Stimulated activated CD8-positive, alpha-beta memory T cell treated with anti-CD3 and anti-CD28 coated beads, Interleukin-4, amount 100 ng/mL, for 48 hours (primary cell): ENCODE measurements at places on chromosomes 3 and 15.

- no peak for DNase-seq
These were observed 677.5 kb downstream of the ZPLD1 start for GRCh38 chr3:103112273-103112672.

- no peak for DNase-seq
These were observed 33.5 kb upstream of the ACKR4 start for GRCh38 chr3:132563420-132564069.

- no peak for DNase-seq
These were observed 63.6 kb upstream of the RPL32 start for GRCh38 chr3:12904951-12905315.

DNA sequence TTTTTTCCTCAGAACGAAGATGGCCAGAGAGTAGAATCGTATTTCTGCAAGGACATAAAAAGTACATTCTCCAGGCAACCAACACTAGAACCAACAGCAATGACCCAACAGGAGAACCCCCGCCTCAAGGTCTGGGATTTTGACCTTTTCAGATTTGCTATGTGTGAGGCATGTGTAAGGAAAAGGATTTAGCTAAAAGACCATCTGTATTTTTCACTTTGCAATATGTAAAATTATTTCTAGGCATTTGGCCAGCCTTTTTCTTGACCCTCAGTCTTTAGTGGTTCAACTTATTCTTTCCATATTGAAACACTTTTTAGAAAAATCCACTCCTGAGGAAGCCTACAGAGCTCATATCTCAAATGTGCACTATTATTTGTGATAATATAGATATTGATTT lies 219.2 kb upstream of the GOLGA6L4 start:
- DNase-seq = no peak

- no peak for DNase-seq
These were observed 253.1 kb downstream of the NLGN1 start for GRCh38 chr3:173650596-173650995.

GRCh38 chr3:52393131-52393807 lies 51.6 kb downstream of the SEMA3G start:
- no peak for DNase-seq

DNA sequence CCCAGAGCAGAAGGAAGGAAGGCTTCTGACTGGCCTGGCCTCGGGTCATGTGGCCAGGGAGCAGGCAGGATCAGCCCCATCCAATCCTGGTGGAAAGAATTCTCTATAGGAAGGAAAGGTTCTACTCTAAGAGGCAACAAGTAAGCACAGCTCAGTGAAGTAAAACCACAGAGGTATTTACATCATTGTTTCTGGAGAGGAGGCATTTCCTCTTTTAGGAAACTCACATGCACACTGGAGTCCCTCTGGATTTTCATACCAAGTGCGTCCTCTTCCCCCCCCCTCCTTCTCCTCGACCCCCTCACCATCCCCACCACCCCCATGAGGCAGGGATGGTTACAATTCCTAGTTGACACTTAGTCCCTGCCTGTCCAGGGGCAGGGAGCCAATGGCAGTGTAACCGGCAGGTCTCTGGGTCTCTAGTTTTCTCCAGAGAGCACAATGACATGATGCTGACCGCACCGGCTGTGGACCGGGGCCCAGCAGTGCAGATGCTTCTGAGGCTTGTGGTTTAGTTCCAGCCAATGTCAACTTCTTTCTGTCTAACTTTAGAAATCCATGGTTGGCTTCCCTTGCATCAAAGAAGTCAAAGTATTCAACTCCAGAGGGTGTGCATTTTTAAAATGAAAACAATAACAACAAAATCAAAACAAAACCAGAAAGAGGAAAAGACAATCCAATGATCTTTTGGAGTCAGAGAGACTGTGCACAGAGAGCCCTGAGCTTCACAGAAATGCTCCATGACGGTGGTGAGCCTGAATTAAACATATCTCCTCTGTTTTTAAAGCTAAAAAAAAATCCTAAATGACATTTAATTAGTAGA lies 230.3 kb upstream of the TLE3 start:
- no peak for DNase-seq

DNA sequence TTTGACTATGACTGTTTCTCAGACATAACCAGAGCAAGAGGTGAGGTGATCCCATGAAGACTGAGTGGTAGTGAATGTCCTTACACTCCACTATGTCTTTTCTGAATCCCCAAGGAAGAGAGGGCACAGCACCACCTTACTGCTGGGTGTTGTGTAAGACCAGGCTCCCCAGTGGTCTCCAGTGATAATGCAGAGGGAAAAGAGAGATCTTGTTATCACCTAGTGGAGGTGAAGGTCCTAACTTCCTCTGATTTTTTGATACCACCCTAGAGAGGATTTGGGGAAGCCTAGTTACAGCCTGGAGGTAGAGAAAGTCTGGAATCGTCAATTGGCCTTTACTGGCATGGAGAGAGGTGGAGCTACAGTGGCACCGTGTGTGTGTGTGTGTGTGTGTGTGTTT lies 288.0 kb upstream of the BCHE start:
- DNase-seq = no peak
